HuH-7 (cell line): ENCODE measurements at places on chromosomes 5 and 9.

DNA sequence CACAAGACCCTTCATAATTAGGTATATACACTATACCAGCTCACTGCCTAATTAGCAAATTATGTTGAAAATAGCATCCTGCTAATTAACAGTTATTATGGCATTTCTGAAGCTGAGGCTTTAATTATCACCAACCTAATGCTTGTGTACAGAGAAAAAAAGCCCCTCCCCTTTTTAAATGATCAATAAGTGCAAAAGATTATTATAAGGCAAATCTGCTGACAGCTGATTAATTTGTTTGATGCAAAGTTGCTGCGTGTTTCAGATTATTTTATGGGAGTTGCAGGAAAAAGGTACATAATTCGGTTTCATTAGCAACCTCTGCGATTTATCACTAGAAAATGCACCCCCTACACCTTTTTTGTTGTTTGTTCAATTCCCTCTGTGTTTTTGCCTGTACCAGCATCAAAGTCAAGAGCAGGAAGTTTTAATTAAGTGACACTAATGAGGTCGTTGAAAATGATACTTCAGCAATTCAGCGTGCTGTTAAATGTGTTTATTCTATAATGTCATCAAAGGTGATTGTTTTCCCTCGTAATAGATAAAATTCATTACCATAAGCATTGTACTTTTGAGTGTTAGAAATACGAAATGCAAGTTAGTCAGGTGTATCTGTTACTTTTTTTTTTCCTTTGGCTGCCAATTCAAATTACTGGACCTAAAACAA is 170.0 kb downstream of the EBF1 start:
- DNase-seq = no peak

- DNase-seq = no peak
These were observed 130.4 kb upstream of the CDH6 start for GRCh38 chr5:31062902-31063580.

DNA sequence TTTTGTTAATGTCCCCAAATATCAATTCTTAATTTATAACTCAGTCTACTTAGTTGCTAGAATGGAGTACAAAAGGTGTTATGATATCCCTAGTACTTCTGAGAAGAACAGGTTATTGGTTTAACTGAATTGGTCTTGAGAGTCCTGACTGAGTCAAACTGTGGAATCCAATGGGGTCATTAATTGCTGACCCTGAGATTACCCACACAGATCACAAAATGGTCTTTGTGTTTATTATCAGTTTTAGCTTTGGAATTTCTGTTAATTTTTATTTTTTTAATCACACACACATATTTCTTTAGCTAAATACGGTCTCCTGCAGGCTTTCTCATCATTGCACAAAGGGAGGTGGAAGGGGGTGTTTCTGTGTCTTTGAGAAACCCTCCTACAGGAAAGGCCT is 301.6 kb downstream of the EBF1 start:
- DNase-seq = no peak

- no peak for DNase-seq
These were observed 664 bp upstream of the IGFBPL1 start for GRCh38 chr9:38424918-38425317.

- no peak for DNase-seq
These were observed 32.2 kb downstream of the NACC2 start for GRCh38 chr9:136062657-136063439.

DNA sequence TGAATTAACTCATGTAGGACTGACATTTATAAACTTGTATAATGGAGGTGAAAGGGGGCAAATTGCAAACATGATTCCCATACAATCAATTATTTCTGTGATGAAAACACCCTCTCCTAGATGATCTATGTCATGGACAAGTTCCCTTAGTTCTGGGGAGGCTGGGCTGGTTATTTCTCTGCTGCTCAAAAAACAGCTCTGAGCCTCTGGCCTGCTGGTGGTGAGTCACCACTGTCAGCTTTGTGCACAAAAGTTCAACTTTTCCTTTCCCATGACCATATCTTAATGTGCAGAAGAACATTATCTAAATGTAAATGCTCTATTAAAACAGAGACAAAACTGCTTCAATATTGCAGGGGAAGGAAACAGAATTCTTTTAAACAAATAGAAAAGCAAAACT is 85.0 kb downstream of the HMHB1 start:
- DNase-seq = no peak

DNA sequence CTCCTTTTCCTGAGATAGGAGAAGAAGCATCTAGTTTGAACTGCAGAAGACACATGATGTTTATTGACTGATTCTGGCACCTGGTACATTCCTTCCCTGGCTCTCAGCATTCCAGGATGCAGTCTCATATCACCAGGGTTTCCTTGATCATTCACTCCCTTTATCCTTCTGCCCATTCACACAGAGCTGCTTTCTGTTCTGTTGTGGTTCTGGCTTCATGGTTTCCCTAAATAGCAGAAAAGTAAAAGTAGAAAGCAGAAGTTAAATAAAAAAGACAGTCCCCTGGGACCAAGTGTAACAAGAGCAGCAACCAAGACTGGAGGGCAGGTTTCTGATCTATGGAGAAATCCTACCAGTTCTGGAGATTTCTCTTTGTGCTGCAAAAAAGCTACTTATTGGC is 3.2 kb downstream of the IFNA8 start:
- no peak for DNase-seq

- DNase-seq = no peak
These were observed 32.8 kb downstream of the VPS13A start for GRCh38 chr9:77210116-77210515.

DNA sequence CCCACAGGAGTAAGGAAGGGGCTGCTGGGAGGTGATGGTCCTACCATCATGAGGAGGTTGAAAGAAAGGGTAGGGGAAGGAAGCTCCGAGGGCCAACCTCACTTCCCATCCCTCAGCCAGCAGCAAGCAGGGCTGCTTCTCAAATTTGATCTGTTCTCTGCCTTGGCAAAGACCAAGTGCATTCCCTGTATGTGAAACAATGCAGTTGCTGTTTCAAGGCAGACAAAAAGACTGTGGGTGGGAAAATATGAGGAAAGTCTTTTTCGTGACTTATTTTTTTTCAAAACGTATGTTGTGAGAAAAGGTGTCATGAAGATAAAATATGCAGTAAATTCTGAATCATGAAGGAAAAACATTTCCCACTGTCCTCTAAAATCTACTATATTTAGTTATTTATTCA is 165.9 kb downstream of the ARSB start:
- no peak for DNase-seq
